ENCODE measurements at places on chromosomes 5 and 9. TPM values are rescaled to one million over a fixed set of nuclear protein-coding genes. Genes with fewer than 3 reads are reported as not detected.

DNA sequence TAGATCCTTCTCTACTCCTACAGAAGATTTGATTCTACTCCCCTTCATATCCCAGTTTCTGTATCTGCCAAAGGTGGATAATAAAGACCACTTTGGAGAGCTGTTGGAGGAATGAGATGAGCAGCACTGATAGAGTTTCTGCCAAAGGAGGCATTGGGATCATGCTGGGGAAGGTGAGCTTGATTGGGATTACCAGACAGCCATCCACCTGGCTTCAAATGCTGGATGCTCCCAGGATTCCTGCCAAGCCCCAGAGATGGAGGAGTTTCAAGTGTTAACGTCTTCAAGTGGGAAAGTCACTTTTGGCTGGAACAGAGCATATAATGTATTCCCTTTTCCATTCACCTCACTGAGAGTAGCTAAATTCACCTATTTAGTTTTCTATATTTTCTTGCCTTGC lies 348.4 kb downstream of the TRIM32 start:
- DNase-seq, result no peak

- DNase-seq, result no peak
Measured at GRCh38 chr5:1314564-1314982, 19.7 kb upstream of the TERT start.

GRCh38 chr5:154568589-154568988 lies 90.6 kb upstream of the HAND1 start:
- DNase-seq, result no peak

GRCh38 chr9:84187090-84187489 lies 153.5 kb downstream of the SLC28A3 start:
- no peak for DNase-seq

LEAP2 gene
- polyA plus RNA-seq, result 0.44 TPM

FBP2 gene
- not detected for polyA plus RNA-seq

All from CD4-positive, CD25-positive, alpha-beta regulatory T cell (primary cell).